ENCODE measurements at places on chromosomes 12 and 14.

DNA sequence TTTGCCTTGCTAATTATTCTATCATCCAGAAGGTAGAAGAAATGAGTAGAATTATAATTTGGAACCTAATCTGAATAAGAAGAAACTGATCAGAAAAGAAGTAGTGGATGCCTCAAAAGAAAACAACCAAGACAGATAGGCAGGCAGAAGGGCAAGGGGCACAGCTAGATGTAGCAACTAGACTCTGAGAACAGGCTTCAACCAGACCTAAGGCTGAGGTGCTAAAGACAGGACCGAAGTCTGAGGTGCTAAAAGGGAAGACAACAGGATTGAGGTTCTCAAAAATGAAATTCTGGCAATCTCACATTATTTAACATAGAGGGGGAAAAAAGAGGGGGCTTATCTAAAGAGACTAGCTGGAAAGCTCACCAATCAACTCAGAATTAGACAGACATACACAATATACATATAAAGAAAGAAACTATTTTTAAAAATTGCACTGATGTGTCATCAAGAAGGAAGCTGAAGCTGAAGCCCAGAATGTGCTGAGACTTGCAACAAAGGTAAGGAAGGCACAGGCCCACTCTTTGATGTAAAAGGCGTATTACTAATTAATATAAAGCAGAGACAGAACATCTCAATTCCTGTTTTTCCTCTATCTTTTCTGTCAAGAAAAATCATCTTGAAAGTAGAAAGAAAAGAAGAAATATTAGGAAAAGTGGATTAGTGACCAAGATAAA lies 43.8 kb upstream of the CSRNP2 start:
- no peak for DNase-seq

DNA sequence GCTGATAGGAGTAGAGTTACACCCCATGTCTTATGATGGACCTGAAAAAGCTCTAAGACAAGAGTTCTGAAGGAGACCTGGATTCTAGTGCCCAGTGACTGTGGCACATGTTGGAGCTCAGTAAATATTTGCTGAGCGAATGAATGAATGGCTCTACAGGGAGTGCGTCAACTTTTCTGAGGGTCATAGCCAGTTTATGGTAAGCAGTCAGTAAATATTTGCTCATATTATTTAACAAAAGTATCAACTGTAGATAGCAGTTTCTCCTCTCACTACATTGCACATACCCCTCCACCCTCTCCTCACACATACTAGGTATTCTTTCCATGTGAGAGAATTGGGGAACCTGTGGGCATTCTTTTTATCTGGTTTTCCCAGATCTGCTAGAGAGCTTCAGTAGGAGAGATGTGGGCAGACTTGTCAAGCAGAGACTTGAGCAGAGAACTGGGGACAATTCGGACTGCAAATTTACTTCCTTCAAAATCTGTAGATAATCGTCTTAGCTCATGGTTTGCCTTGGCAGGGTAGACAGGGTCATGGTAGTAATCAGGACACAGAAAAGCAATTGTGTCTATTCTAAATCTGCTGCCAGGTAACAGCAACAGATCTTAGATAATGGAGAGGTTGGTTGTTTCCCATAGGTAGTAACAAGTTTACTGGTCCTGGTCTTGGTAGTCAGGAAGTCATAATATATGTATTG lies 5.7 kb downstream of the SLC4A8 start:
- no peak for DNase-seq

GRCh38 chr12:125222876-125223275 lies 157.6 kb downstream of the AACS start:
- DNase-seq, result no peak

DNA sequence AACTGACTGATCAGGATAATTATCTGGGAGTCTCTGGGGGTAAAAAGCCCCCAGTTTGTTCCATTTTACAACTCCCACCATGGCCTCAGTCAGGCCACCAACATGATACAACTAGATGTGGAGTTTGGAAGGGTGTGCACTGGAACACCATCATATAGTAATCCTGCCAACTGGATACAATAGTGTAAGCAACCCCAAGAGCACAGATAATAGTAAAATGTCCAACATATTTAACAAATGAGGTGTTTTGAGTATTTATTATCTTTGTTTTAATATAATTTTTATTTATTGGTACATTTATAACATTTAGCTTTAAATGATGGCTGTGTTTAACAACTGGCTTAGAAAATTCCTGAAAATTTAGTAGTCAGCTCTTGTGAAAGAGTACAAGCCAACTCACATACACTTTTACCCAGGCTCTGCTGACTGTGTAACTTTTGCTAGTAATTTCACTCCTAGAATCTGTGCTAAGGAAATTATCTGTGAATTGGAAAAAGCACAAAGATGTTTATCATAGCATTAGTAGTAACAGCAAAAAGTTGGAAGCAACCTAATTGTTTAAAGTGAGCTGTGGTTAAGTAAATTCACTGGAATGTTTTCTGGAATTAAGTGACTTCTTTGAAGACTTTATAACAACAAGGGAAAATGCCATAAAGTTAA lies 196.8 kb downstream of the RAD51B start:
- DNase-seq, result no peak

DNA sequence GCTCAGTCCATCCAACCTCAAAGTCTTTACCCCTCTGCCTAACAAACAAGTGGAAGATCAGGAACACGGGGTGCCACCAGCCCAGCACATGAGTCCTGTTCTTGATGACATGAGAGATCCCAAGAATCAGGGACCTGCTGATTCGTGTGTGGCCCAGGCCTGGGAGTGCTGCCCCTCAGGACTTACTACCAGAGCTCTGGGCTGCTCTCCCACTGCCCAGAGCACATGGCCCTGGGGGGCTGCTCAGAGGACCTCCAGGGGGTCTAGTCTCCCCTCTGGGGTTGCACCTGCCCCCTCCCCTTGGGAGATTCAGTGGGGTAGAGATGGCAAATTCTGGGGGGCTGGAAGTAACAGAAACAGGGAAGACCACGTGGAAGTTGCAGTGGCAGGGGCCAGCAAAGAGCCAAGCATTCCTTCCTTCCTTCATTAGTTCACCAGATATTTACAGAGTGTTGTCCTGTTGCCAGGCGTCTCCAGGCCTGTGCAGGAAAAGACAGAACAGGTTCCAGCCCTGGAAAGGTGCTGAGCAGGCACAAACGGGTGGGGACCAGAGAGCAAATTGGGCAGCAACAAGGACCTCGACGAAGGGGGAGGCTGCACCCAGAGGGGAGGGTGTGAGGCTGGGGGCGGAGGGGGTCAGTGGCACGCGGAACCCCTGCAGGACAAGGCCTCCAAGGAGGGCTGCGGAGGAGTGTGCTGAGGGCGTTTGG lies 45.1 kb upstream of the MEG3 start:
- peak; percentile 4 for DNase-seq

GRCh38 chr14:100818221-100818699 lies 7.7 kb upstream of the MEG3 start:
- no peak for DNase-seq

- DNase-seq, result no peak
Observed at GRCh38 chr12:21353948-21354347, 18.8 kb upstream of the IAPP start.

DNA sequence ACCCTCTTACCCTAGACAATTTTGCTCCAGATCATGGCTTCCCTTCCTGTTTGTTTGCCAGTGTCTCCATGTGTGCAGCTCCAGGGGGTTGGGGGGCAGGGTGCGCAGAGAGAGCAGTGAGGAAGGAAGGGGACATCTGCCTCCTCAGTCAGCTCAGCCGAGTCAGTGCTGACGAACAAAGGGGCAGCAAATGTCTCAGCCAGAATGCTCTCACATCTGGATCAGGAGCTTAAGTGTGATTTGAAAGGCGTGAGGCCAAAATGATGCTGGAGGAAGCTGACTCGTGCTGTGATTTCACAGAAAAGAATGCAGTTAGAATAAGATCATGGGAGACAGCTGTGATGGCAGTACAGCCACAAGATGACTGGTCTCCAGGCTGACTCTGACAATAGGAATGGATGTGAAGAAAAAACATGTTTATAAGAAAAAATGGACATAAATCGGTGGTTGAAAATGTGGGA lies 27.1 kb upstream of the CDK17 start:
- DNase-seq, result no peak

- no peak for DNase-seq
Observed at GRCh38 chr12:95557625-95558024, 6.3 kb upstream of the USP44 start.

- DNase-seq, result no peak
Observed at GRCh38 chr12:2332947-2333346, 280.2 kb downstream of the CACNA1C start.

- no peak for DNase-seq
Observed at GRCh38 chr12:67698672-67699581, 50.4 kb downstream of the DYRK2 start.

- DNase-seq, result no peak
Observed at GRCh38 chr12:84341467-84342193, 571.0 kb downstream of the SLC6A15 start.

Data from iPS-NIHi11 (cell line).